ENCODE measurements at places on chromosomes 1 and 21.
A peak's percentile ranks its signal among the peaks of the same experiment; 100 is the strongest.

DNA sequence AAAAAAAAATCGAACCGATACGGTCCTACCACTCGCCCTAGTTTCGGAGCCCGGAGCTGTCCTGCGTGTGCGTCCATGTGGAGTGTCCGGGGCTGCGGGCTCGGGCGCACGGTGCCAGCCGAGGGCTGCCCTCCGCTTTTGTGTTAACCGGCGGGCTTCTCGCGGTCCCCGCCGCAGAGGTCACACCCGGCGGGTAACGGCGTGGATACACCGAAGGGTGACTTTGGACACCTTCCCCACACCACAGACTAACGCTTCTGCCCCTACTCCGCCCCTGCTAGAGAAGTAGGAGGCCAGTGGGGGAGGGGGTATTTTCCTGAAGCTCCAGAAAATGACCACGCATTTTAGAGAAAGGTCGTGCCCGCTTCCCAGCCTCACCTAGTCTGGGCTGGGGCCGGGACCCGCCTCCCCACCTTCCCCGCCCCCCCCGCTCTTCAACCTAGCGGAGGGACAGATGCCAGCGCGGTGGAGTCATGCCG lies 609 bp upstream of the ATF3 start:
- no peak for DNase-seq

DNA sequence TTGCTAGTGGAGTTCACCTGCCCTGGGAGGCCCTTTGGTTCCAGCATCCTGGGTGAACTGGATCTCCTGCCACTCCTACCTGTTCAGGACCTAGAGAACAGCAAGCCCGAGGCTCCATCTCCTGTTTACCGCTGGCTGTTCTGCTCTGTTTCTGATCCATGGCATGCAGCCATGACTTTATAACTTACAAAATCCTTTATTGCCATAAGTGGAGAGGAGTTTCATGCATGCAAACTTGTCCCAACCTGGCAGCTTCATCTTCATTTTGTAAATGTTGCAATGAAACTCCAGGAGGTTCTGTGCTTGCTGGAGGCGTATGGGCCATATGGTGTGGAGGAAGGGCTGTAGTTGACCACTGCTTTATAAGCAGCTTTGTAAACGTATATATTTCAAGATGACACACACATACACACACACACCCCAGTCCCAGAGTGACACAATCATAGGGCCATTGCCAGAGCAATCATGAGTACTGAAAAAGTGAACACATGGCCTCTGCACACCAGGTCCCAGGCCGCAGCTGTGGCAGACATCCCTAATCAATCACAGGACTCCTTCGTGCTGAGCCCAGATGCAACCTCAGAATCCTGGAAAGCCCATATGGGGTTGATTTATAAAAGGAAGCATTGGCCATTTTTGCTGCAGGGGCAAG lies 69.0 kb downstream of the UBIAD1 start:
- DNase-seq: no peak

GRCh38 chr21:46608672-46609111 lies 3.8 kb upstream of the S100B start:
- DNase-seq: no peak

DNA sequence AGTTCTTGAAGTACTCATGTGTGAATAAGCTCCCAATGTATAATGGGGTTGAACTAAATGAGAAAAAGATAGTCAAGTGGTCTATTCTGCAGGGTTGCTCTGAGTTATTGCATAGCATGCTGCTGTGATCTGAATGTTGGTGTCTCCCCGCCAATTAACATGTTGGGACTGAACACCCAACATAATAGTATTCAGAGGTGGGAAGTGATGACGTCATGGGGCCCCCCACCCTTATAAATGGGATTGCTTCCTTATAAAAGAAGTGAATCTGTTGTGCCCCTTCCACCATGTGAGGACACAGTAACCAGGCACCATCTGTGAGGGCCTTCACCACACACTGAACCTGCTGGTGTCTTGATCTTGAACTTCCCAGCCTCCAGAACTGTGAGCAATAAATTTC lies 50.2 kb downstream of the MAB21L3 start:
- DNase-seq: no peak

DNA sequence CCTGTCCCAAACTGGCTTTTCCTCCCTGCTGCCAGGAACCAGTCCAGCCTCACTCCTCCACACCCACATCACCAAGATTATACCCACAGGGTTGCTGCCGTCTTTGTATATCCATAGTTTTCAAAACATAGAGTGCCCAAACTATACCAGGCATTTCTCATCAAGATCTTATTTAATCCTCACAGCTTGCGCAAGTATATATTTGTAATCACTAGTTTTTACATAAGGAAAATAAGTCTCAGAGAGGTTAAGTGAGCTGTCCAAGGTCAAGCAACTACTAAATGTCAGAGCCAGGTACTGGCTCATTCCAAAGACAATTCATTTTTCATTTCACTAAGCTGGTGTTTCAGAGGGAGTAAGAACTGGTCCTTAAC lies 34.9 kb upstream of the ZNF362 start:
- DNase-seq: no peak

DNA sequence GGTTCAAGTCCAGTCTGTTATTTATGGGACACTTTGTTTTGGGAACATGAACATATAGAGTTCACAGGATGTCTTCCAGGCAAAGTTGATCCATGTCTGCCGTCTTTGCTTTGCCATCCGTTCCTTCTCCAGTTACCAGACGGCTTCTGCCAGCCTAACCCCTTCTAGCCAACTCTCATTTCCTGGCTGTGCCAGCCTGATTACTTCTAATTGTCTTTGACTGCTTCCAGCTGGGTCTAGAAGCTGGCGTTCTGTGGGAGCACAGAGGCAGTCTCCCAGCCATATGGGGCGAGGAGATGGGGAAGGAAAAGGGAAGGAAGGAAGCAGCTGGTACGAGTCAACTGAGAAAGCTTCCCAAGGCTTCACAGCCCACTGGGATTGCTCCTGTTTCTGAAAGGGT lies 3.1 kb upstream of the HUNK start:
- DNase-seq: no peak

DNA sequence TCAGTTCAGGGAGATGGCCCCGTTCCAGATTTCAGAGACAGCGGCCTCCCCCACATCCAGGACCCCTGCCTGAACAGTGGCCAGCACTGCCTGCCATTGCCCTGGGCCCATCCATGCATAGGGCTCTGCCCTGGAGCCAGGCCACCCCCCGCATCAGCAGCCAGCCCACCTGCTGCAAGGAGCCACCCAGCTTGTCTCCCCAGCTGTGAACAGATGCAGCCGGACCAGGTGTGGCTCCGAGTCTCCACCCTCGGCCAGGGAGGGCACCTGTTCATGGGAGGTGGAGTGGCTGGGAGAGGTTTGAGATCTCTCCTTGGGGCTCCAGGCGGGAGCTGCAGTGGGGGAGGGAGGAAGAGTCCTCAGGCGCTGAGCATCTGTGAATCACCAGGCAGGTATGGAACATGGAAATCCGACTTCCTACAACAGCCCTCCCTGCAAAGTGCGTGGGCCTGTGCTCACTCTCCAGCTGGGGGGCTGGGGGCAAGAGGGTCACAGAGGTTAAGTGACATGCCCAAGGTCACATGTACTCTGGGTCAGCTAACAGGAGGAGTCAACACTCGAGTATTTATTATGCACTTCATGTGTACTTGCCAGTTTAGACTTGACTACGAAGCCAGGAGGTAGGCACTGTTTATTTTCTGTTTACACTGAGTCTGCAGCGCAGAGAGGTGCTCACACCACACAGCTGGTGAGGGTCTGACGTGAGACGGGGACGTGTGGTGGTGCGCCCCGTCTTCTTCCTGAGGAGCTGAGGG lies 4.8 kb upstream of the HES5 start:
- DNase-seq: peak; percentile 23

DNA sequence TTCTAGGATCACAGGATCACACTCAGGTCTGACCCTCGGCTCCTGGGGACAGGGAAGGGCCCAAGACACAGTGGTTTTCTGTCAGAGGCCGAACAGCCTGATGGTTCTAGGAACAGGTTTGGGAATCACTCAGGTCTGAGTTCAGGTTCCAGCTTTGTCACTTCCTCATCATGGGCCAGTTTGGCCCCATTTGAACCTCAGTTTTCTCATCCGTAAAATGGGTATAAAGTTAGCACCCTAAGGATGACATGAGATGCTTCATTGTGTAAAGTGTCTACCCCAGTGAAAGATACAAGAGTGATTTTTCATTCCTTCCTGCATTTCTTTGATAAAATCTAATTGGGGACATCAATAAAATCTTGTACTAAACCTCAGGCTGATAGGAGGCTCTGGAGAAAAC lies 11.2 kb upstream of the ACTL8 start:
- no peak for DNase-seq

Data from nephron progenitor cell (in vitro differentiated cells).